AG09309 (cell line): ENCODE measurements at places on chromosomes 3 and 15.

GRCh38 chr15:65037309-65037708 lies 7.9 kb upstream of the MTFMT start:
- no peak for DNase-seq

GRCh38 chr3:177622520-177622919 lies 425.2 kb upstream of the TBL1XR1 start:
- DNase-seq: no peak

- no peak for DNase-seq
Observed at GRCh38 chr3:110562621-110563020, 509.0 kb upstream of the NECTIN3 start.

- DNase-seq: no peak
Observed at GRCh38 chr3:46895204-46895660, 17.7 kb downstream of the PTH1R start.

DNA sequence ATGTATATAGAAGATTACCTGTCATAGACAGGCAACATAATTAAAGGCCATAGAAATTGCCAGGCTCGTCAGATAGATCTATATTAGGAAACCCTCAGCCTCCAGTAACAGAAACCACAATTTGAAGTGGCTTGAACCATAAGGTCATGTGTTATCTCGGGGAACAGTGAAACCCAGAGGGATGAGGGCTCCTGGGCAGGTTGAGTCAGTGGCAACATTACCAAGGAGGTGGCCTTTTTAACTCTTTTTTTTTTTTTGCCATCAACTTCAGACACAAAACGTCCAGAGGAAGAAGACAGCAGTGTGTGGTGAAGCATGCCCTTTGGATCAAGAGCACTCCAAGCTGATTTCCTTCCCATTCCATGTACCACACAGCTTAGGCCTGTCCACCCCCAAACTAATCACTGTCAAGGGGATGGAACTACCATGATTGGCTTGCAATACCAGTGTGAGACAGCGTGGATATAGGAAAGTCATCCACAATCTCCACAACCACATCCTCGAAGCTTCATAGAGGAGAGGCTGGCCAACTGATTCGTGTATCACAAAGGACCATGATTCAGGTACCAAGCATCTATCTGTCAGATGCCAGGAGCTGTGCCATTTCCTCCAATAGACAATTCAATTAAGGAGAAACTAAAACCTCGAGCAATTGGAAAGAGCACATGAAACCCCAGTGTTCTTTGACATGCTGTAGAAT lies 999 bp upstream of the KIF7 start:
- no peak for DNase-seq

- peak; percentile 35 for DNase-seq
Observed at GRCh38 chr3:18237251-18238005, 187.7 kb downstream of the SATB1 start.

GRCh38 chr3:159819676-159820075 lies 169.0 kb upstream of the IL12A start:
- DNase-seq: no peak

- no peak for DNase-seq
Observed at GRCh38 chr3:77319711-77320110, 279.8 kb downstream of the ROBO2 start.

GRCh38 chr3:155744626-155745324 lies at the start of gene PLCH1:
Gene PLCH1, minus strand, starts transcription at chr3:155745071. Its CDS starts 40,847 bp downstream, at chr3:155704224.
- no peak for DNase-seq

- DNase-seq: no peak
Observed at GRCh38 chr3:11479221-11479620, 164.5 kb downstream of the VGLL4 start.

DNA sequence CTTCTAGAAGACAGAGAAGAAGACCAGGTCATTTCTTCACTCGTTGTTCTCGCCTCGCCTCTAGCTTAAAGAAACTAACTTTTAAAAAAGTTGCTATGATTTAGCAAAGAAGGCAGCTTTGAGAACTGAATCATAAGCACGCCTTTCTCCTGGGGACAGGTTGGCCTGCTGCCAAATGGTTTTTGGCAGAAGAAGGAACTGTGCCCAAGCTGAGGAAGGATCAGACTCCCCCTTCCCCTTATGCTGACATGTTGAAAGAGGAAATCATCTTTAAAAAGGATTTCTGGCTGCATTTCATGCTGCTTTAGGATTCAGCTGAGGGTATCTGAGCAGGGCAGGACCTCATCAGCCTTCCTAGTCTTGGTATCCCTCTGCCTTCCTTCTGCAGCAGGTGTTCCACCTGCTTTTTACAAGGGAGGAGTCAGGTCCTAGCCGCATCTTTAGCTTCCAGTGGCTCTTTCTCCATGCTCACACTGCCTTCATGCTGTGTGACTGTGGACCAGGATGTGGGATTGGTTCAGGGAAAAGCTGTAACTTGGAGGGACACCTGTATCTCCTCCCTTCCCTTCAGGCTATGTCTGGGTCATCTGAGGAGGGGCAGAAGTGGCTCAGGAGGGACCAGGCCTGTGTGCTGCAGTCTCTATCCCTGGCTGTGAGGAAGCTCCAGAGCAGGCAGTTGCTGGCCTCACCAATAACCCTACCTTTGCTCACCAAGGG lies 34.1 kb upstream of the HACD2 start:
- DNase-seq: no peak

GRCh38 chr3:24550588-24550987 lies 55.9 kb upstream of the THRB start:
- no peak for DNase-seq

DNA sequence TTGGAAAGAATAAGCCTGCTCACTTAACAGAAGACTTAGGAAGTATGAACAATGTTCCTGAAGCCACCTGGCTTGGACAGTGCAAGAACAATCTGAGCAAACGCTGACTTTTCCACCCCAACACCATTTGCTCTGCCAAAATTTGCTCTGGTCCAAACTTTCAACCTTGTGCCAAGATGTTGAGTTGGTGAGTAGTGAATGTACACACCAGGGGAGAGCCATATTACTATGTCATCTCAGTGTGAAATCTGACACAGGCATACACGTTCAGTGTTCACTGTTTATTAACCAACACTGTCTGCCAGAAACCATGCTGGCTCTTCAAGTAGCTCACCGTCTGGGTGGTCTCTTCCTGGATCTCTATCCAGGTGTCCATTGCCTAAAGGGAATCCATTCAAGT lies 152.9 kb upstream of the LPP start:
- no peak for DNase-seq

DNA sequence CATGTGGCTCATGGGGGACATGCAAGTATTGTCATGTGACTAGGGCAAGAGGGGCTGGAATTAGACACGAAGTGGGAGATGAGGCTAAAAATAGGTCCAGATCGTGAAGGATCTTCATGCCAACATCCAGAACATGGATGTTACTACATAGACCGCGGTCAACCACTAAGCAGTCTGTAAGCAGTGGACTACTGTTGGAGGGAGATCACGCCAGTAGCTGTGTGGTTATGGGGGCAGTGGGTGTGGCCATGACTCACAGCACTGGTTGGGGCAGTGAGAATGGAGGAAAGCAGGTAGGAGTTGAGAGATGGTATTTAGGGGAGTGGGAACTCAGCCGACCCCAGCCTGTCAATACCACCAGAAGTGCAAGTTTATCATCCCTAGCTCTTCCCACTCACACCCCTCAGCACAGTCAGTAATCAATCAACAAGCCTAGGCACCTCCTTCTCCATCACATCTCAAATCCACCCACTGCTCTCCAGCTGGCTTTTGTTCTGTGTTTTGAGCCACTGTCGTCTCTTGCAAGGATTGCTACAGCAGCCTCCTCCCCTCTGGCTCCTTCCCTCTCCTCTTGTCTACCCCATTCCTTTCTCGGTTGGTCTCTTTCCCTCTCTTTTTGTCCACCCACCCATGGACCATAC lies 107.2 kb upstream of the ABHD17C start:
- no peak for DNase-seq

- DNase-seq: no peak
Observed at GRCh38 chr15:53218666-53219580, 428.8 kb upstream of the ONECUT1 start.

GRCh38 chr15:84819291-84819768 lies 2.2 kb downstream of the ALPK3 start:
- no peak for DNase-seq

- DNase-seq: no peak
Observed at GRCh38 chr15:69719527-69720240, 267.1 kb downstream of the RPLP1 start.

GRCh38 chr3:58520403-58521335 lies 16.3 kb downstream of the ACOX2 start:
- DNase-seq: no peak

GRCh38 chr3:140559546-140559945 lies 118.3 kb upstream of the TRIM42 start:
- no peak for DNase-seq

DNA sequence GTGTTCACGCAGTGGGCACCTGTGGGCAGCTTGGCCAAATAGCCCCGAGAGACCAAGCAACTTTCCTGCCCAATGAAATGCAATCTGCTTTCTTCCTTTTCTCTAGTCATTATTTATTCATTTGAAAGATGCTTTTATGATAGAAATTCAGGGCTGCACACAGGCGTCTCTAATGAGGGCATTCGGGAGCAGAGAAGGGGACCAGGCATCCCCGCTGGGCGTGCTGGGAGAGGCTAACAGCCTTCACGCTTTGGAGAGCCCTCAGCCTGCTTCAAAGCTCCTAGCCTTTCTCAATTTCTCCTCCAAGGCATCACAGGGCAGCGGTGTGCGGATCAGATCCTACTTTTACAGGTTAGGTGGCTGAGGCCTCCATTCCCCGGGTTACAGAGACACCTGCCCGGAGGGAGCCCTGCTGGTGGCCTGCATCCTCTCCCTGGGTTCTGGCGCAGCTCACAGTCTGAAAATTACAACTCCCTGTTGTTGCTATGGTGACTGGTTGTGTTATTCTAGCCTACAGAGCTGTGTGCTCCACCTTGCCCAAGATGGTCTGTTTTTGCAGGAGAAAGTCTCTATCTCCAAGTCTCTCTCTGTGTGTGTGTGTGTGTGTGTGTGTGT lies 21.8 kb upstream of the KLF13 start:
- DNase-seq: no peak

- DNase-seq: no peak
Observed at GRCh38 chr15:35605764-35606449, 59.9 kb upstream of the DPH6 start.

DNA sequence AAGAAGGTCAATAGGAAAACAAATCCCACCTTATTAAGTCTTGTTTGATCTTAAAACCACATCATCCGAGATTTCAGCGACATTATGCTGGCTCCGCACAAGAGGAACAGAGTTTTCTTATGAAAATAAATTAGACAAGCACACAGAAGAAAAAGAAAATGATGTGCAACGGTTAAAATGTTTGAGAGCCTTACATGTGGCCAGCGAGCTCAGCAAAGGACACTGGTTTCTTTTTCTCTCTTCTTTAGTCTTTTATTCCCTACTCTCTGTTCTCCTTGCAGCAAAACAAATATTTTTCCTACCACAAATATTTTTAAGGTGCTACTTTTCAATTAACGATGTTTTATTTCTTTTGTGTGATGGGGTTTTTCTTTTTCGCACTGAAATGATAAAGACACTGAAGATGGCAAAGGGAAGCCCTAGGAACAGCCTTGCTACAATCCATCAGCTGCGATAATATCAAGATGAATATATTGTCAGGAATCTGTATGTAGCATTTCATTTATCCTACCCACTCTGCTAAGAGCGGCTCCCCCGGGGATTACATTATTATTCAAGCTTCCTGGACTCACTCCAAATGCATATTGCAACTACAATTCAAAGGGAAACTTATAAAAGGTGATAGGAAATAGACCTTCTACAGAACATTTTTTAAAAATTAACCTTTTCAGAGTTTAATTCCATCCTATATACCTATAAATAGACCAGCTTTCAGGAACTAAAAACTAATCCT lies 72.9 kb downstream of the ANXA2 start:
- no peak for DNase-seq

DNA sequence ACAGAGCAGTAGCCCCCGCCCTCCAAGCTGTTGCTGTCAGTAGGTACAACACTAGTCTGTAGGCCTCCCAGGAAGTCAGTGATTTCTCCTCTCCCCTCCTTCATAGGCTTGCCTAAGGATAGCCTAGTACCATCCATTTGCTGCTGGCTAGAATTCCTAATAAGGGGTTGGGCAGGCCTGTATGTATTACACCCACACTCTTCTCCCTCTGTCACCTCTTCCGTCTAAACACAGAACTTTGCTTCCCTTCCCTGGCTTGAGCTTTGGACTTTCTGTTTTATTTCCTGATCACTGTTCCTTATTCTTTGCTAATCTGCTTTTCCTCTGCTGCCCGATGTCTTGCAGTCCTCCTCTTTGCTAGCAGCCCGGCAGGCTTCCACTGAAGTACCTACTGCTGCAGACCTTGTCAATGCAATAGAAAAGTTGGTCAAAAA lies 93.4 kb upstream of the UMPS start:
- no peak for DNase-seq

- no peak for DNase-seq
Observed at GRCh38 chr3:183372911-183373310, 55.5 kb downstream of the MCF2L2 start.

DNA sequence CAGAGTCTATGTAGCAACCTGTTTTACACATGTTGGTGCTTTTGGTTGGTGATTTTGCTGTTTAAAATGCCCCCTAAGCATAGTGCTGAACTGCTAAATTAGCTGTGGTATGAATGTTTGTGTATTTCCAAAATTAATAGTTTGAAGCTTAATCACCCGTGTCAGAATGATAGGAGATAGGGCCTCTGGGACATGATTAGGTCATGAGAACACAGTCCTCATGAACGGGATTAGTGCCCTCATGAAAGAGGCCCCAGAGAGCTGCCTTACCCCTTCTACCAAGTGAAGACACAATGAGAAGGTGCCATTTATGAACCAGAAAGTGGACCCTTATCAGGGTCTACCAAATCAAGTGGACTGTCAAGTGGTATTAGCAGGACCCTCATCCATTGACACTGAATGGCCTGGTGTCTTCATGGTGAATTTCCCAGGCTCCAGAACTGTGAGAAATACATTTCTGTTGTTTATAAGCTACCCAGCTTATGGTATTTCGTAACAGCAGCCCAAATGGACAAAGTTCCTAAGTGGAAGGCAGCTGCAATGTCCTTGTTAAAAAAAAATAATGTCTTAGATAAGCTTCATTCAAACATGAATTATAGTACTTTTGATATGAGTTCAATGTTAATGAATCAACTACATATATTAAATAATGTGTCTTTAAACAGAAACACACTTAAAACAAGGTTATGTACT lies 37.7 kb upstream of the FRMD4B start:
- DNase-seq: no peak

DNA sequence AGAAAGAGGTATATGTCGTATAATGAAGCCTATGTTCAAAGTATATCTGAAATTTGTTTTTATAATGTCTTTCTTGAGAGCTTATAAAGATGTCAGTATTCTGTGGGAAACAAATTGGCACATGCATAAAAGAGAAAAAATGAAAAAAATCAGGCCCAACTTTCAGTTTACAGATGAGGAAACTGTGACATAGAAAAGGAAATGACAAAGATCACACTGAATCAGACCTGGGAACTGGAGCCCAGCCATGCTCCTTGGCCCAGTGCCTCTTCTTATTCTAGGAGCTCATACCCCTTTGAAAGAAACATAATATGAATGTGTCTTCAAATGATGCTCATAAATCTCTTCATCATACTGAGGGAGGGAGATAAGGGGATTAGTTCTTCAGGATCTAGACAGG lies 48.4 kb downstream of the TMEM44 start:
- DNase-seq: no peak

- no peak for DNase-seq
Observed at GRCh38 chr3:194082743-194083636, 53.0 kb upstream of the HES1 start.
